ENCODE measurements at places on chromosomes 16 and 17. TPM values are rescaled to one million over a fixed set of nuclear protein-coding genes. Genes with fewer than 3 reads are reported as not detected.

DNA sequence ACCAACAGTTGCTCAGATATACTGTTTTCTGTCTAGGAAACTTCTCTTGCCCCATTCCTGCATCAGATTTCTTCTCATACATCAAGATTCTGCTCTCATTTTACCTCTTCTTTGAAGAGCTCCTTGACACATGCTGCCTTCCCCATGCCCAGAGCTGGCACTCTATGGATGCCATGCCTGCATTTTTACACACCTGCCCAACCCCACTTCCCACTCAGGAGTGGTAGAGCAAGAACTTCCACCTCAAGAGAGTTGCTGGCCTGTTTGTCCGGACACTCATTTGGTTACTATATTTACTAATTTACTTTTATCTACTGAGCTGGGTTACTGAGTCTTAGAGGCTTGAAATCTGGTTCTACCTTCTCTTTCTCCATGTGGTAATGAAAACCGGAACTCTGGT is 98.3 kb upstream of the HLF start:
- no peaks in the 10 kb centered on the region for H3K27me3 ChIP-seq
- no peaks in the 10 kb centered on the region for H3K36me3 ChIP-seq
- no peaks in the 10 kb centered on the region for H3K4me1 ChIP-seq
- no peak overlapping the region for H3K27ac ChIP-seq
- no peak for DNase-seq

DNA sequence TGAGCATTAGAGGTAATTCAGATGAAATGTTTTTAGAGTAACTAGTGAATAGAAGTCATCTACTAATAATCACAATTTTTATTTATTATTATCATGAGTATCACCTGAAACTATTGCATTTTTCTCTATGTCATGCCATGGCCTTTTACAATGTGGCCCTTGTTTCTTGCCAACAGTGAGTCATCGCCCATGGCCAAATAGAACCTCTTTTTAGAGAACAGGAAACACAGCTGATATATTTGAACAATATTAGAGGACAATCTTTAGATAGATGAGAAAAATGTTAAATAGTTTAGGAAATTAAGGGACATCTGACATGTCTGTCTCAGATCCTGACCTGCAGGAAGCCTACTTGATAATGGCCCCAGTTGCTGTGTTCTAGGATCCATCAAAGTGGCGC is 1584.4 kb upstream of the GOT2 start:
- H3K36me3 ChIP-seq: no peaks in the 10 kb centered on the region
- H3K27me3 ChIP-seq: no peaks in the 10 kb centered on the region
- no peak overlapping the region for H3K4me3 ChIP-seq
- DNase-seq: no peak
- H3K27ac ChIP-seq: no peak overlapping the region
- H3K4me1 ChIP-seq: no peaks in the 10 kb centered on the region

DNA sequence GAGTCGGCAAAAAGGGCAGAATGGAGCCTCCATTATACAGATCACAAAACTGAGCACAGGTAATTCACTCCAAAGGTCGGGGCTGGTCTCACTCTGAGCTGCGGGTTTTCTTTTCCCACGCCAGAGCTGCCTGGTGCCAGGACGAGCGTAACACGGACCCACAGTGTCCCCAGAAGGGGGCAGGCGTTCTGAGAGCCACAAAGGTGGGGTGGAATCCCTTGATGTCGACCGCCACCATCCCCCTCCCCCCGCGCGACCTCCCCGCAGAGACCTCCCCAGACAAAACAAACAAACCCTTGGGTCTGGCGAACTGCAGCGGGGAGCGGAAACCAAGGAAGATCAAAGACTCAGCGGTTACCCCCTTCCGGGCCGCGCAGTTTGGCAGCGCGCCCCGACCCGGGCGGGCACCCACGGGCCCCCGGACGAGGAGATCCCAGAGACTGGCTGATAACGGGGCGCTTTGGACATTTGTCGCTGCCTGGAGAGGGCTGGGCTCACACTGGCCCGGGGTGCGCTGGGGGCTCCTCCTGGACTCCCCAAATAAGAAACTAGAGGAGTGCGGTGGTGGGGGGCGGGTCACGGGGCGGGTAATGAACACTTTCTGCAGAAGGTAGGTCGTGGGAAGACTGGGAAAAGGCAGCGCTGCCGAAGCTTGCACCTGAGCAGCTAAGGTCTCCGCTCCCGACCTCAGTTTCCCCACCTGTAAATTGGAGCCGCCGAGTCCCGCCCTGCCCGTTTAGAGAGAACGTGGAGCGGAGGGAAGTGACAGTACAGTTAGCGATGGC is 664 bp upstream of the NKD1 start:
- H3K4me1 ChIP-seq: peaks cover 26% of the 10 kb centered on the region
- H3K4me3 ChIP-seq: peak overlapping the region; percentile 81
- H3K36me3 ChIP-seq: no peaks in the 10 kb centered on the region

Gene CCDC154
- total RNA-seq: 0.70 TPM

- peak; percentile 20 for DNase-seq
- peak overlapping the region; percentile 52 for H3K27ac ChIP-seq
- no peak overlapping the region for H3K4me3 ChIP-seq
- peaks cover 98% of the 10 kb centered on the region for H3K4me1 ChIP-seq
These were observed 103.7 kb downstream of the XYLT1 start for GRCh38 chr16:17367036-17367435.

Gene FSCN2
- total RNA-seq: 0.58 TPM

DNA sequence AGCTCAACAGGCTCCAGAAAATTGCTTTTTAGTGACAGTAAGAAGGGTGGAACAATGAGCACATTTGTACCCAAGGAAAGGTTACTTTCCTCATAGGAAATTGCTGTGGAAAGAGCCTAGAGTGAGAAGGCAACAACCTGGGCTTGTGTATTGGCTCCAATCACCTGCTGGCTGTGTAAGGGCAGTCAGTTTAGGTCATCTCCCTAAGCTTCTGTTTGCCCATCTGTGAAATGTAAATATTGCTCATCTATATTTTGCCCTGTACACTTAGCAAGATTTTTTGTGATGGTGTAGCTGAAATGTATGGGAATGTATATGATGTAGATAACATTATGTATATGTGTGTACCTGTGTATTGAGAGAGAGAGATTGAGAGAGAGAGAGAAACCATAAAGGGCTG is 225.2 kb upstream of the MPHOSPH6 start:
- H3K27ac ChIP-seq: no peak overlapping the region
- DNase-seq: no peak
- H3K4me3 ChIP-seq: no peak overlapping the region
- no peaks in the 10 kb centered on the region for H3K4me1 ChIP-seq
- H3K27me3 ChIP-seq: peaks cover 6% of the 10 kb centered on the region

- no peak overlapping the region for H3K4me3 ChIP-seq
- H3K36me3 ChIP-seq: no peaks in the 10 kb centered on the region
- H3K27me3 ChIP-seq: peaks cover 6% of the 10 kb centered on the region
- no peak overlapping the region for H3K27ac ChIP-seq
- H3K4me1 ChIP-seq: no peaks in the 10 kb centered on the region
These were observed 7.1 kb downstream of the VWA3A start for GRCh38 chr16:22099256-22099975.

- no peaks in the 10 kb centered on the region for H3K4me1 ChIP-seq
- H3K4me3 ChIP-seq: no peak overlapping the region
- peaks cover 3% of the 10 kb centered on the region for H3K27me3 ChIP-seq
These were observed 669.3 kb downstream of the TOX3 start for GRCh38 chr16:51877686-51878085.

DNA sequence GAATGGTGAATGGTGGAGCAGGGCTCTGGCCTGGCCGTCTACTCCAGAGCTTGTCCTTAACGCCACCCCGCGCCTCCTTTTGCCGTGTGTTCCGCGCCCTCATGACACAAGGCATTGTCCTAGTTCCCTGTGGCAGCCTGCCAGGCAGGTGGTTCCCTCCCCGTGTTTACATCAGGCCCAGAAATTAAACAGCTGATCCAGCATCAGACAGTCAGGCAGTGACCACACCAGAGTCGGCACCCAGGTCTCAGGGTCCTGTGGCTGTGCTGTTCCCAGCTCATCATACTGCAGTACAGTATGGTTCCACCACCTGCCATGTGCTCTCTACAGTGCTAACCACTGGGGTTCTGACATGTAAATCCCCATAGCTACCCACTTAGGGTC is 119.7 kb downstream of the RAB11FIP4 start:
- DNase-seq: no peak
- H3K27me3 ChIP-seq: no peaks in the 10 kb centered on the region
- H3K27ac ChIP-seq: peak overlapping the region; percentile 47
- H3K36me3 ChIP-seq: peaks cover 4% of the 10 kb centered on the region
- peaks cover 57% of the 10 kb centered on the region for H3K4me1 ChIP-seq

GRCh38 chr17:64146418-64147109 is 16.6 kb upstream of the ERN1 start:
- peaks cover 24% of the 10 kb centered on the region for H3K4me1 ChIP-seq
- no peaks in the 10 kb centered on the region for H3K27me3 ChIP-seq
- H3K27ac ChIP-seq: no peak overlapping the region
- DNase-seq: peak; percentile 59
- H3K4me3 ChIP-seq: no peak overlapping the region

- peaks cover 83% of the 10 kb centered on the region for H3K4me1 ChIP-seq
- H3K27me3 ChIP-seq: no peaks in the 10 kb centered on the region
- peak overlapping the region; percentile 77 for H3K27ac ChIP-seq
- H3K36me3 ChIP-seq: peaks cover 55% of the 10 kb centered on the region
- H3K4me3 ChIP-seq: no peak overlapping the region
- DNase-seq: no peak
These were observed 25.2 kb downstream of the KANSL1 start for GRCh38 chr17:46167826-46168569.

GRCh38 chr17:50424996-50425681 is 879 bp upstream of the ACSF2 start:
- peak overlapping the region; percentile 18 for H3K27ac ChIP-seq
- no peaks in the 10 kb centered on the region for H3K36me3 ChIP-seq
- no peak for DNase-seq
- peak overlapping the region; percentile 76 for H3K4me3 ChIP-seq
- H3K27me3 ChIP-seq: no peaks in the 10 kb centered on the region

Gene KIF18B
- 38.9 TPM for total RNA-seq

GRCh38 chr17:1750628-1751027 is 8.0 kb downstream of the SERPINF2 start:
- H3K4me3 ChIP-seq: no peak overlapping the region
- H3K27me3 ChIP-seq: no peaks in the 10 kb centered on the region
- no peak for DNase-seq
- H3K27ac ChIP-seq: no peak overlapping the region
- no peaks in the 10 kb centered on the region for H3K4me1 ChIP-seq

DNA sequence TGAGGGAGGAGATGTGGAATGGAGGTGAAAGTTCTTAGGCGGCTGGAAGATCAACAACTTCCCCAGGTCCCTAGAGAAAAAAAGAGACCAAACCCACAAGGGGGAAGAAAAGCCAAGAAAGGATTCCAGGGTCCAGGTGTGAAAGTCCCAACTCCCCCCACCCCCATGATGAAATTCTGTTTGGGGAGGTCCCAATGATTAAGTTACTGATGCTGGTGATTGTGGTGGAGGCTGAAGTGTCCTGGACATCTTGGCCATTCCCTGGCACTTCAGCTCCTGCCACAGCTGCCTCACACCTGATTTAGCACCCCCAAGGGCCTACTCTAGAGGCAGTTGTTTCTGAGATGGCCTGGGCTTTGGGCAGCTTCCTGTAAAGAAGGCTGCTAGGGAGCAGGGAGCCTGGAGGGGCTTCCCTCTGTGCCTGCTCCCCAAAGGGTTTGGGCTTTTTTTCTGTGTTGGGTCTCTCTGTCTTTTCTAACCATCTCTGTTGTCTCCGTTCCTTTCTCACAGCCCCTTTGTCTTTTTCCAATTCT is 13.1 kb downstream of the HOXB4 start:
- H3K27ac ChIP-seq: no peak overlapping the region
- H3K4me3 ChIP-seq: no peak overlapping the region
- no peak for DNase-seq
- H3K36me3 ChIP-seq: no peaks in the 10 kb centered on the region
- H3K27me3 ChIP-seq: peaks cover 29% of the 10 kb centered on the region

GRCh38 chr17:57422574-57423164 is 166.3 kb downstream of the MSI2 start:
- peak; percentile 54 for DNase-seq
- no peak overlapping the region for H3K4me3 ChIP-seq
- peak overlapping the region; percentile 51 for H3K27ac ChIP-seq
- peaks cover 6% of the 10 kb centered on the region for H3K36me3 ChIP-seq
- no peaks in the 10 kb centered on the region for H3K27me3 ChIP-seq

- peaks cover 36% of the 10 kb centered on the region for H3K4me1 ChIP-seq
- no peaks in the 10 kb centered on the region for H3K36me3 ChIP-seq
- H3K27ac ChIP-seq: peak overlapping the region; percentile 78
- H3K27me3 ChIP-seq: no peaks in the 10 kb centered on the region
- DNase-seq: peak; percentile 65
- peak overlapping the region; percentile 5 for H3K4me3 ChIP-seq
These were observed 2.4 kb downstream of the SERPINF1 start for GRCh38 chr17:1764284-1764683.

DNA sequence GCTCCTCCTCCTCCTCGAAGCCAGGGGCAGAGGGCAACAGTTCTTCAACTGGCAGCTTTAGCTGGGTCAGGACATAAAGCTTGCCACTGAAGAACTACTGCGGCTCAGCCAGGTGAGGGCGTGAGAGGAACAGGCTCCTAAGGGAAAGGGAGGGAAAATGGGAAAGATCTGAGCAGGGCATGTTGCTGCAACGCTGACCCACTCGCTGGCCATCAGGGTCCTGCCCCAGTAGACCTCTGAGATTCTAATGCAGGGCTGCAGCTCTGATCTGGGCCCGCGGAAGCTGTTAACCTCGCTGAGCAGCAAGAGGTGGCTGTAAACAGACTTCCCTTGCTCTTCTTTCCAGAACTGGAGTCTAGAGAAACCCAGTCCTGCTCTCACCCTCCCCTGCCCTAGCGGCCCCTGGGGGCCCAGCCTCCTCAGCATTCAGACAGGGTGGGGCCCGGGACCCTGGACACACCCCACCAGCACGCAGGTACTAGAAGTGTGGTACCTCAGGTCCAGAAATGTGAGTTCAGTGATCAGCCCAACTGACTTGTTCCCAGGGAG is 3.8 kb upstream of the TLCD2 start:
- no peak overlapping the region for H3K27ac ChIP-seq
- peaks cover 26% of the 10 kb centered on the region for H3K4me1 ChIP-seq
- H3K27me3 ChIP-seq: peaks cover 4% of the 10 kb centered on the region
- H3K36me3 ChIP-seq: no peaks in the 10 kb centered on the region
- DNase-seq: no peak
- H3K4me3 ChIP-seq: peak overlapping the region; percentile 44

Gene KRTAP29-1
- total RNA-seq: not detected

GRCh38 chr17:45009676-45010467 is 41.6 kb downstream of the DCAKD start:
- H3K36me3 ChIP-seq: no peaks in the 10 kb centered on the region
- H3K27ac ChIP-seq: no peak overlapping the region
- peaks cover 5% of the 10 kb centered on the region for H3K27me3 ChIP-seq
- no peaks in the 10 kb centered on the region for H3K4me1 ChIP-seq
- peak; percentile 11 for DNase-seq

Gene MARVELD3
- total RNA-seq: not detected

GRCh38 chr16:2371421-2371820 is 30.9 kb upstream of the ABCA3 start:
- H3K4me3 ChIP-seq: no peak overlapping the region
- no peak overlapping the region for H3K27ac ChIP-seq
- no peak for DNase-seq
- peaks cover 14% of the 10 kb centered on the region for H3K27me3 ChIP-seq
- H3K36me3 ChIP-seq: no peaks in the 10 kb centered on the region

Gene CMTM4
- 3.3 TPM for total RNA-seq

Gene SNRNP25
- total RNA-seq: 50.0 TPM

Gene CASKIN1
- 1.3 TPM for total RNA-seq

All from activated CD4-positive, alpha-beta T cell treated with anti-CD3 and anti-CD28 coated beads for 36 hours (primary cell).